CD4-positive, alpha-beta memory T cell (primary cell): ENCODE measurements at places on chromosomes 11 and 22. TPM values are rescaled to one million over a fixed set of nuclear protein-coding genes. Genes with fewer than 3 reads are reported as not detected.

UBQLNL gene
- 0.47 TPM for total RNA-seq

INPP5J gene
- 0.15 TPM for total RNA-seq

USH1C gene
- not detected for total RNA-seq

KRTAP5-9 gene
- total RNA-seq: not detected

GDPD4 gene
- total RNA-seq: not detected

POLR3H gene
- 43.7 TPM for total RNA-seq

- no peaks in the 10 kb centered on the region for H3K4me1 ChIP-seq
- no peaks in the 10 kb centered on the region for H3K27me3 ChIP-seq
- DNase-seq: no peak
- no peak overlapping the region for H3K4me3 ChIP-seq
Observed at GRCh38 chr11:12886508-12886907, 122.6 kb upstream of the RASSF10 start.

DNA sequence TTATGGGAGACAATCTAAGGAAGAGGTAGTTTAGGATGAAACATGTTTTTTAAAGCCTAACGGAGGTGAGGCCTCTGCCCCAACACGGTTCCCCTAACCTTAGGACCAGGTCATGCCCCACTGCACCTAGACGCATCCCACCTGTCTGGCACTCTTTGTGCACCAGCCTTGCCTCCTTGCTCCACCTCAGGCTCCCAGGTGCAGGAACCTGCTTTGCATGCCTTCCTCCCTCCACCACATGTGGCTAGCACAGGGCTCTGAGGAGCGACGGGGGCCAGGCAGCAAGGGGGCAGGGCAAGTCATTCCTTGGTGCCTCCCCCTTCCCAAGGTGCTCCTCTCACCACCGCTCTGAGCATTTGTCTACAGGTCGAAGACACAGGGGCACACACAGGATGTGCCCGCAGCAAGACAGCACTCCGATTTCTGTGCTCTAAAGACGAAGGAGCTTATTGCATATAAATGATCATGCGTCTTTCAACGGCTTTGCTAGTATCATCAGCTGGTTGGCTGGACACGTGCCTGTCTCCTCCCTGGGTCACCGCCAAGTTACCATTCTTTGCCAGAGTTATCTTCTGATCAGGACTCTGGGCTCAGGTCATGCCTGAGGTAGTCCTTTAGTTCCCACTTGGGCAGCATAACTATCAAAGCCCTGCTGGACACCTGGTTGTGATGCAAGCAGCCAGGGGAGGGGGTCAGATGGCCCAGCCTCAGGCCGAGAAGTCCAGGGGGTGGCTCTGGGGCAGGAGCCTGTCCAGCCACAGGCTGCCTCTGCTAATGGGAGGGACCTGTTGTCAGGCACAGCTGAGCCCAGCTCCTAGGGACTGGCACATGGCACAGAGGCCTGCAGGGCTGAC, 172.0 kb upstream of the NTM start:
- no peak overlapping the region for H3K4me3 ChIP-seq
- H3K27ac ChIP-seq: no peak overlapping the region
- no peak for DNase-seq
- H3K27me3 ChIP-seq: no peaks in the 10 kb centered on the region
- H3K36me3 ChIP-seq: no peaks in the 10 kb centered on the region

GRCh38 chr22:24156141-24156912, 25.0 kb upstream of the SUSD2 start:
- DNase-seq: peak; percentile 66
- H3K27ac ChIP-seq: peak overlapping the region; percentile 67
- H3K36me3 ChIP-seq: peaks cover 11% of the 10 kb centered on the region
- H3K27me3 ChIP-seq: no peaks in the 10 kb centered on the region
- peaks cover 67% of the 10 kb centered on the region for H3K4me1 ChIP-seq

GRCh38 chr22:35914665-35915476, 113.8 kb downstream of the RBFOX2 start:
- no peak overlapping the region for H3K27ac ChIP-seq
- H3K36me3 ChIP-seq: no peaks in the 10 kb centered on the region
- peaks cover 3% of the 10 kb centered on the region for H3K27me3 ChIP-seq
- H3K4me3 ChIP-seq: no peak overlapping the region
- H3K4me1 ChIP-seq: no peaks in the 10 kb centered on the region
